Fibroblast of skin of left quadriceps (primary cell): ENCODE measurements at places on chromosomes 12 and 14.

- peak; percentile 29 for DNase-seq
These were observed 15.0 kb downstream of the MDM1 start for GRCh38 chr12:68317047-68317667.

- DNase-seq, result no peak
These were observed 25.1 kb downstream of the C12orf42 start for GRCh38 chr12:103470664-103471063.

- no peak for DNase-seq
These were observed 1.2 kb downstream of the SLC35F4 start for GRCh38 chr14:57864659-57865058.

GRCh38 chr12:106223485-106224354, 24.1 kb downstream of the CKAP4 start:
- DNase-seq, result peak; percentile 45

GRCh38 chr14:24483604-24484252, 24.3 kb downstream of the CMA1 start:
- DNase-seq, result no peak

DNA sequence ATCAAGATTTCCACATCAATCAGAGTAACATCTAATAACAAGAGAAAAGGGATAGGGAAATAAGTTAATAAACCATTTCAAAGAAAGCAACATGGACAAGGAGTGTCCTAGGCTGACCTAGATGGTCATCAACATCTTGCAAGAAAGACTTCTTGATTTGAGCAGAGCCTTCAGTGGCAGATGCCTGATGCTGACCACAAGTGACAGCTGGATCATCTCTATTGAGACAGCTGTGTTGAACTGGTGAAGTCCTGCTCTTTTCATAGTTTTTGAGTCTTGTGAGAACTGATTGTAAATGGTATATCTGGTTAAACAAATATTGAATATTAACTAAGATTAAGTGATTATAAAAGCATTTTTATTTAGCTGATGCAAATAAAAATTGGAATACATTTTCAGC, 1083.6 kb upstream of the LRFN5 start:
- DNase-seq, result no peak

GRCh38 chr12:96434107-96434506, 33.9 kb upstream of the CDK17 start:
- DNase-seq, result peak; percentile 78

GRCh38 chr12:132710043-132710404, 618 bp upstream of the PGAM5 start:
- DNase-seq, result no peak

DNA sequence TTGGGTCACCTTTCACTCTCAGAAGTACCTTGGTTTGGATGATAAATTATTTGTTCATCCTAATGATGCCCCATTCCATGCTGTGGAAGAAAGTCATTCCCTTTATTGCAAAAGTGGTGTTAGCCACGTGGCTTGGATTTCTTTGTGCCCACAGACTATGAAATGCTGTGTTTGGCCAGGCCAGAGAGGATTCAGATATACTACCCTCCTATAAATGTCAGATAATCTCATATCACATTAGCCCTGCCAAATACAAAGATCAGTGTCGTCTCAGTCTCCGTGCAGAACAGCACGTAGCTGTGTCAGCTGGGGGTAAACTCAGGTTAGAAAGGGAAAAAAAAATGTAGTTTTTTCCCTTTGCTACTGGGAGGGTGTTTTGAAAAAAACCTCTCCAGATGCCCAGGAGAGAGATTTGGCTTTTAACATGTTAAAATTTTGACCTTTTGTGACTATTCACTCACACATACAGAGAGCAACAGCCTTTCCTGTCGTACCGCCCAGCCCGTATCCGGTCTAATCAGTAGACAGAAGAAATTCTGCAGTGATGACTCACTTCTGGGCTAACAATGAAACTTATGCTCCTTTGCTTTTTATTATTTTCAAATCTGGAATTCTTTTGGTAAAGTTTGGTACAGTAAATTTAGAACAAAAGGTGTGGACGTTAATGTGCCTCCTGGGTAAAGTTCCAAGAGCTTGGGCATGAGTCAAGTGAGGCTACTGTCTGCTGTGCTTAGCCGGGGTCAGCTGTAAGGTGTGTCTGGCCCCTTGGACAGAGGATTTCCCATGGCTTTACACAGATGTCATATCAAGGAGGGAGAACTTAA, 8.5 kb upstream of the PTPRB start:
- peak; percentile 78 for DNase-seq

- DNase-seq, result no peak
These were observed 50.0 kb downstream of the PITPNM2 start for GRCh38 chr12:123100882-123101281.

DNA sequence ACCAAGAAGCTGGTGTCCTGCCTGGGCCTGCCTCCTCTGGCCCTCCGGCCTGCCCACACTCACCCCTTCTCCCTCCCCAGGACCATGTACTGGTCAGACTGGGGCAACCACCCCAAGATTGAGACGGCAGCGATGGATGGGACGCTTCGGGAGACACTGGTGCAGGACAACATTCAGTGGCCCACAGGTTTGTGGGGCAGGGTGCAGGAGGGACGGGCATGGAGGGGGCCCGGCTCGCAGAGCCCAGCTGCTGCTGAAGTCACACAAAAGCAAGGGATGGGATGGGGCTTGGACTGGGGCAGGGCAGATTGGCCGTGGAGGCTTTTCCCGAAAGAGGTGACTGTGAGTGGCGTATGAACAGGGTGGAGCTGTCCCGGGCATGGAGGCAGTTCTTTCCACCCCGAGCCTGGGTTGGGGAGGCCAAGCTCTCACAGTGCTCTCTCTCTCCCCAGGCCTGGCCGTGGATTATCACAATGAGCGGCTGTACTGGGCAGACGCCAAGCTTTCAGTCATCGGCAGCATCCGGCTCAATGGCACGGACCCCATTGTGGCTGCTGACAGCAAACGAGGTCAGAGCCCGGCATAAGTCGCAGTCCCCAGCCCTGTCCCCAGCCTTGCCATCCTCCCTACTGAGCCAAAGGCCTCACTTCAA, 7.8 kb upstream of the NXPH4 start:
- no peak for DNase-seq

- no peak for DNase-seq
These were observed 14.0 kb upstream of the CD9 start for GRCh38 chr12:6185961-6186827.

DNA sequence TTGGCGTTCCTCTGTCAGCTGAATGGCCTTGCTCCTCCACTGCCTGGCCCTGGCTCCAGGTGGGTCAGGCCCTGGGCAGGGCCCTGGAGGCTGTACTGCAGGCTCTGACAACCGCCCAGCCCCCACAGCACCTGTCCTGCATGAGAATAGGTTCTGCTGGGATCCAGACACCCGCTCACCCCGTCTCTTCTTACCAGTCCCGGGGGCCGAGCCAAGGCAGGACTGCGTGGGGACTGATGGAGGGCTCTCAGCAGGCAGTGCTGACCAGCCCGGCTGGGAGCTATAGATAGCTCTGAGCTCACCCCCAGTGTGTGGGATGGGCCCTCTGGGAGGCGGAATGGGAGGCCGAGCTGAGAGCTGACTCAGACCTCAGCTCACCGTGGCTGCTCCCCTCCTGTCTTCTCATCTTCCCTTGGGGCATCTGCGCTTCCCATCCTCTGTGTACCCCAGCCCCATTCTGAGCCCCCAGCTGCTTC, 39.6 kb downstream of the TEAD4 start:
- peak; percentile 30 for DNase-seq

GRCh38 chr12:121145221-121145620, 12.5 kb downstream of the P2RX7 start:
- no peak for DNase-seq

- DNase-seq, result no peak
These were observed 1.0 kb downstream of the CACNA2D4 start for GRCh38 chr12:1917172-1918070.

DNA sequence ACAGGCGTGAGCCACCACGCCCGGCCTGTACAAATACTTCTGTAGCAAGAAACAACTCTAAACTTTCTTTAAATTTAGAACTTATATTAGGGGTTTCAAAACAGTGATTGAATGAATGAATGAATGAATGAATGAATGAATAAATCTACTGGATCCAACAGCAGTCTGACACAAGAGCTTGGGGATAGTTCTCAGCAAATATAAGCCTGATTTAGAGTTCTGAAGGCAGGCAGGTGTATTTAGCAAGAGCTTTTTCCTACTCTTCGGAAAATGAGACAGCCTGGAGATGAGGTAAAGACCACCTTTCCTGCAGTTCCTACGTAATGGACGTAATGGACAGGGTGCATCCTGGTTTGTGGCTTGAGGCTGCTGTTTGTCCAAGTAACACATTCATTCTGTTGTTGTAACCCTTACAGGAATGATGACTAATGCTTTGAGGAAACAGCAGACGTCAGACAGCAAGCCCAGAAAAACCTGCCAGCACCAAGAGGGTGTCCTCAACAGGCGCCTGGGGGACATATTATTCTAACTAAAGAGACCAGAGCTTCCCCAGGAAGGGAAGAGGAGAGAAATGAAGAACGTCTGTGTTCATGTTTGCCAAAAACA, 277.4 kb upstream of the SOX5 start:
- DNase-seq, result no peak

DNA sequence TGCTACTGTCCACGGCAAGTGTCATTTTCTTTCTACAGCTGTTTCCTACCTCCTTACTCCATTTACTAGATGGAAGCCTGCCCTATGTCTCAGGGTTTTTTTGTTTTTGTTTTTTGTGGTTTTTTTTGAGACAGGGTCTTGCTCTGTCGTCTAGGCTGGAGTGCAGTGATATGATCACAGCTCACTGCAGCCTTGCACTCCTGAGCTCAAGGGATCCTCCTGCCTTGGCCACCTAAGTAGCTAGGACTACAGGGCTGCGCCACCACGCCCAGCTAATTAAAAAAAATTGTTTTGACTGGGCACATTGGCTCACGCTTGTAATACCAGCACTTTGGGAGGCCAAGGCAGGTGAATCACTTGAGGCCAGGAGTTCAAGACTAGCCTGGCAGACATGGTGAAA, 14.7 kb downstream of the TUBA1A start:
- DNase-seq, result no peak

DNA sequence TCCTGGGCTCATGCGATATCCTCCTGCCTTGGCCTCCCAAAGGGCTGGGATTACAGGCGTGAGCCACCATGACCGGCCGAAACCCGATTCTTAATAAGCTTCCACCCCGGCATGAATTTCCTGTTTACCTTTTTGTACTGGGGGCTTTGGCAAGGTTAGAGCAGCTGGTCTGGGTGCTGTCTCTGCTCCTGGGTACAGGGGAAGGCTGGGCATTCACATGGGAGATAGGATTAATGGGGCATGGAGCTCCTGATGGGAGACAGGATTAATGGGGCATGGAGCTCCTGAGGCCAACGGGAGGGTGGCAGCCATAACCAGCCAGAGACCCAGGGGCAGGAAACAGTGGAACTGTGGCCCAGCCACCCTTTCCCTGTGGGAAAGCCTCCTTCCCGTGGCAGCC, 69.5 kb upstream of the DICER1 start:
- DNase-seq, result no peak

GRCh38 chr14:64440494-64440893, 24.8 kb upstream of the AKAP5 start:
- no peak for DNase-seq

GRCh38 chr12:122087431-122088178, 9.0 kb downstream of the MLXIP start:
- no peak for DNase-seq

- peak; percentile 10 for DNase-seq
These were observed 169.9 kb downstream of the KIF21A start for GRCh38 chr12:39272871-39273655.

GRCh38 chr14:81584495-81584894, 50.8 kb upstream of the SEL1L start:
- no peak for DNase-seq

DNA sequence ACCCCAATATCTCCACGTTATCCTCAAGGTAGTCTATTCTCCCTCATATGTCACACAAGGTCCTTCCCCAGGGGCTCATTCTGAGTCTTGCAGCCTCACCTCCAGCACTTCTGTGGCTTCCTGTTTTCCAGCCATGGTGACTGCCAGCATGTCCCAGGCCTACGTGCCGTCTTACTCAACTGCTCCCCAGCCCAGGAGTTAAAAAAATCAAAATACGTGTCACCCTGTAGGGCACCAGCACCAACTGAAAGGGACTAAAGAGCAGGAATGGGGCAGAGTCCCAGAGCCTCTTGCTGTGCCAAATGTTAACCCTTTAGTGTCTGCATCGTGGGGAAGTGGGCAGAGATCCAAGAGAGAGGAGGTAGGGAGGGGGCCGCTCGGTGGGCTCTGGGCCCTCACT, 37.0 kb upstream of the MED13L start:
- DNase-seq, result no peak

- no peak for DNase-seq
These were observed 107.1 kb downstream of the TMTC2 start for GRCh38 chr12:82793751-82794281.

DNA sequence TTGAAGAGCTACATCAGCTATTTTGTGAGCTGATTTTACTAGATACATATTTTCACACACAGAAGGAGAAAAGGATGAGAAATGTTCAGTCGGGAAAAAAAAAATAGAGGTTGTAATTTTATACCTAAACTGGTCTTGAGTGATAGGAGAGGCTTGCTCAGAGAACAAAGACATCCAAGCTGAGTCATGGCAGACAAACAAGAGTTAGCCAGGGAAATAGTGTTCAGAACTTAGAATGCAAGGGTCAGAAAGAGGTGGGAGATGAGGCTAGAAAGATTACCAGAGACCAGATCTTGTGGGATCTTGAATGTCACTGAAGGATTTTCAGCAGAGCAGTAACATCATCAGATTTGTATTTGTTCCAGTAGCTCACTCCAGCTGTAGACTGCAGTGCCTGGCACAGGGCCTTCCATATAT, 121.9 kb upstream of the ATF1 start:
- DNase-seq, result no peak

- no peak for DNase-seq
These were observed 42.0 kb downstream of the MOK start for GRCh38 chr14:102262929-102263462.
